NCI-H1092 (cell line): ENCODE measurements at places on chromosomes 5 and 9.

DNA sequence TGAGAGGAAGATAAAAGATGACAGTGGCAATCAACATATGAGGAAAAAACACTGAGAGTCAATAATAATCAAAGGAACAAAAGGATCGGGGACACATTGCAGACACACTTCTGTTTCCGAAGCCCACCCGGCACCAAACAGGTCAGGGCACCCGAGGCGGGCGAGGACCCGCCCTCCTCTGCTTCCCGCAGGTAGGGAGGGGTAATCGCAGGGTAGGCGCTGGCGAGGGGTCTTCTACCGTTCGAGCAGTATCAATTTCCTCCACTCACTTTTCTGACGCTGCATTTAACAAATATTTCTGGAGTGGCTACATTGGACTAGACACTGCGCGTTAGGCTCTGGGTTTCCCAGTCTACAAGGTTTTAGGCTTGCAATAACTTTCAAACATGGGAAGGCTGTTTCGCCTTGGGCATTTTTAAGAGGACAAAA lies 1.3 kb downstream of the TXN start:
- DNase-seq = no peak

DNA sequence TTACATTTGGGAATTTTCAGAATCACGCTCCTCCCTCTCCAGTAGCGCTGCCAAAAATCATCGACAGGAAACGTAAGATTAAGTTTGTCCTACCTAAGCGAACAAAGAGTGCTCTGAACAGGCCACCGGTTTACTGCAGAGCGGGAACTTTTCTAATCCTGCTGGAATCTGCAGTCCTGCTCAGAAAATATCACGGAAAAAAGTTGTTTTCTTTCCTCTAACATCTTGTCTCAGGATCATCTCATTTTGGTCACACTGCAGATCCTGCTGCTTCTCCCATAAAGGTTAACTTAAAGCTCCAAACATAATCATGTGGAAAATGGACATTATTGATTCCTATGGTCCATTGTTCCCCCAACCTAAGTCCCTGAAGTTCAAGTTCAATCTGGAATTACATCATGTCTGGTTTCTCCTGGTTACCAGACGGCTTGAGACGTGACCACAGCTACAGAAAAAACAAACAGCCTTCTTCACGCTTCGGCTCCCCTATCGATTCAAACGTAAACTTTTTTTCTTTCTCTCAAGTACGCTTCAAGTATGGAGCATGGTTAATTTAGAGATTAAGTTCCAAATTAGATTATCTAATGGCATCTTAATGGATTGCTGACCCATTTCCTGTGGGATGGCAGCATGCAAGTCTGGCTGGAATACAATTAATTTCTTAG lies 217.6 kb downstream of the NFIB start:
- no peak for DNase-seq

- DNase-seq = no peak
Measured at GRCh38 chr5:136016945-136017530, 11.8 kb upstream of the TGFBI start.

DNA sequence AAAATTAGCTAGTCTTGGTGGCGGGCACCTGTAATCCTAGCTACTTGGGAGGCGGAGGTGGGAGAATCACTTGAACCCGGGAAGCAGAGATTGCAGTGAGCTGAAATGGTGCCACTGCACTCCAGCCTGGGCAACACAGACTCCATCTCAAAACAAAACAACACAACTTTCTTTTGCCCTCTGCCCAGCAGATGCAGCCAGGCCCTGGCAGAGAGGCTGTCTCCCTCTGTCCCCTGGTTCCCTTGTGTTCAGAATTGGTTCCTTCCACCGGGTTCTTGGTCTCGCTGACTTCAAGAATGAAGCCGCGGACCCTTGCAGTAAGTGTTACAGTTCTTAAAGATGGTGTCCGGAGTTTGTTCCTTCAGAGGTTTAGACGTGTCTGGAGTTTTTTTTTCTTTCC lies 30.2 kb upstream of the CEP72 start:
- no peak for DNase-seq

- DNase-seq = no peak
Measured at GRCh38 chr9:70921136-70921535, 200.3 kb downstream of the TRPM3 start.

- no peak for DNase-seq
Measured at GRCh38 chr5:14723701-14724132, 59.2 kb downstream of the OTULIN start.

GRCh38 chr9:130429831-130430230 lies 14.9 kb upstream of the ASS1 start:
- DNase-seq = no peak

- DNase-seq = no peak
Measured at GRCh38 chr5:115391780-115392179, 95.3 kb upstream of the CCDC112 start.

GRCh38 chr5:179163236-179164155 lies 103.3 kb downstream of the ZNF354C start:
- no peak for DNase-seq

DNA sequence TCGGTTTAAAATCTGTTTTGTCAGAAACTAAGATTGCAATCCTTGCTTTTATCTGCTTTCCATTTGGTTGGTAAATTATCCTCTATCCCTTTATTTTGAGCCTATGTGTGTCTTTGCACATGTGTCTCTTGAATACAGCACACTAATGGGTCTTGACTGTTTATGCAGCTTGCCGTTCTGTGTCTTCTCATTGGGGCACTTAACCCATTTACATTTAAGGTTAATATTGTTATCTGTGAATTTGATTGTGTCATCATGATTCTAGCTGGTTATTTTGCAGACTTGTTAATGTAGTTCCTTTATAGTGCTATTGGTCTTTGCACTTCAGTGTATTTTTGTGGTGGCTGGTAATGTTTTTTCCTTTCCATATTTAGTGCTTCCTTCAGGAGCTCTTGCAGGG lies 36.3 kb upstream of the SMIM15 start:
- DNase-seq = no peak

- DNase-seq = peak; percentile 78
Measured at GRCh38 chr9:132235894-132236661, 74.2 kb downstream of the NTNG2 start.

DNA sequence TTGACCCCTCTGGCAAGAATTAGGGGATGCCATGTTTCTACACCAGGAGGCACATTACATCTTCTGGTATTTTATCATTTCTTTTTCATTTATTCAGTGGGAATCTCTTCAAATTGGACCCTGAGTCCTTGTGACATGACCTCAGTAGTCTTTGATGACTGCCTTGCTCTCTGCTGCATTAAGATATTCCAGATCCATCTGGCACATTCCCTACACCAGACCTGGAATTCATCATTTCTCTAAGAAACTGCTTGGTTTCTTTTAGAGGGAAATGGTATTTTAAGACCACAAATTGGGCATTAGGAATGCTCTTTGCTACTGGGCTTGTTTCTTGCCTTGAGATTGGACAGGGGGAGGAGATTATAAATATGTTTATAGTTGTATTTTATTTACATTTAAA lies 61.0 kb downstream of the GALNT10 start:
- no peak for DNase-seq

- DNase-seq = peak; percentile 39
Measured at GRCh38 chr9:68704814-68705530, at the start of gene PIP5K1B. PIP5K1B (plus strand) TSS chr9:68705240; CDS start chr9:68822615, 117,375 bp downstream.

DNA sequence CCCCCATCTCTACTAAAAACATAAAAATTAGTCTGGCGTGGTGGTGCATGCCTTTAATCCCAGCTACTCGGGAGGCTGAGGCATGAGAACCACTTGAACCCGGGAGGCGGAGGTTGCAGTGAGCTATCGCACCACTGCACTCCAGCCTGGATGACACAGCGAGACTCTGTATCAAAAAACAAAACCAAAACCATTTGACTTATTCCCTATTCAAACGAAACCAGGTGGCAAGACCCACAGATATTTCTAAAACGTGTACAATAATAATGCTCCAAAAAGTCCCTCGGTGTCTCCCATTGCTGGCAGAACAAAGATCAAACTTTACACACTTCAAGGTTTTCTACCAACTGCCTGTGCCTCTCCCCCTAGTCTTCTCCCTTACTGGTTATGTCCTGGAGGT lies 29.8 kb downstream of the HMGCR start:
- DNase-seq = no peak

DNA sequence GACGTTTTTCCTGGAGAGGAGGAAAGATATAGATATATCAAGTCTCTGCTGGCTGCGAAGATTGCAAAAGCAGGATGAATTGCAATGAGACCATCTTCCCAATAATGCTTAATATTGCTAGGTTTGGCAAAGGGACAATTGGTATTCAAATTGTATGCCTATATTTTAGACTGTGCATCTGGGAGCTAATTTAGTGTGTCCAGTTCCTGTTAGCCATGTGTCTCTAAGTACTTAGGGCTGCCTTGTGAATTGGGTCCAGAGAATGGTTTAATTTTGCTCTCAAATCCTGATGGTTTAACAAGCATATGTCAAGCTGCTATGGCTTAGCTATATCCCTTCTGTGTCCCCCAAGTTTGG lies 97.6 kb upstream of the ZNF366 start:
- no peak for DNase-seq

DNA sequence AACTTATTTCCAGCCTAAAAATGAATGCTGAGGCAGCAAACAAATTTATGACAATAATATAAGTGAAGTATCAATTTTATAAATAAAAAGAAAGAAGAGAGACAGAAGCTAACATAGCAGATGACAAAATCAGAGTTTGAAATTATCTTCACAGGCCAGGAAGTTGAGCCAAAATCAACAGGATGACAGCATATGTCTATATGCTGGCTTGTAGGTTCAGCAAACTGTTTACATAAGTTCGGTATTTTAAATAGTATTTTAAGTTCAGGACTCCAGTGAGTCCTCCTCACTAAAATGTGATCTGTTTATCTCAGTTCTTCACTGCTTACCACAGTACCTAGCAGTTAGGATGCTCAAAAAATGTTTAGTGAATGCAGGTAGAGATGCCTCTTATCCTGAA lies 359.6 kb upstream of the SMC2 start:
- DNase-seq = no peak

DNA sequence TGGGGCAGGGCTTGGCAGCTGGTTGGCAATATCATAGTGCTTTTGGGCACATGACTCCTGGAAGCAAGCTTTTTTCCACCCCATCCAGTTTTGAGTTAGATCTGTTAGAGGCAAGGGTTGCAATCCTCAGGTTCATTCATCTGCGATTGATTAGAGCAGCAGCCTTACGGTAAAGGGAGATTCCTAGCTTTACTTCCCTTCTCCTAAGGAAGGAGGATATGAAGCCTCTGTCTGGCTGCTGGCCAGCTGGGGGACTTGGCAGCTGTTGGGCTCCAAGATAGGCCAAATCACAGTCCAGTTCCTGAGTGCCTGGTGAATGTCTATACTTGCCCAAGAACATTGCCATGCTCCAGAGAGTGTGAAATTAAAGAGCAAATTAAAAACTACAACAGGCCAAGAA lies 113.4 kb upstream of the CCNH start:
- no peak for DNase-seq

DNA sequence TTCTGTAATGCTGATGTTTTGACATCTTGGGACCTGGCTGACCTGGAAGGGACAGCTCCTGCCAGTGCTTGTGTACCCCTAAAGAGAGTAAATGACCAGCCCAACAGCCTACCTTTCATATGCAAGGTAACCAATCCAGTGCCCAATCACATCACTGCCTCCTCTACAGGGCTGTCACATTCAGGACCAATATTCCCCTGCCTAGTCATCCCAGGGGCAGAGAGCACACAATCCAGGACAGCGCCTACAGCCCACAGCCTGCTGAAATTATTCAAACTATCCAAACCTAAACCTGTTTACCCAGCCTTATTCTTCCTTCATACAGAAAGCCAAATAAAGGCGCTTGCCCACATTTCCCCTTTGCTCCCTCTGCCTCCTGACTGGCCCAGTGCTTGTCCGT lies 284.1 kb downstream of the CTNND2 start:
- DNase-seq = no peak

DNA sequence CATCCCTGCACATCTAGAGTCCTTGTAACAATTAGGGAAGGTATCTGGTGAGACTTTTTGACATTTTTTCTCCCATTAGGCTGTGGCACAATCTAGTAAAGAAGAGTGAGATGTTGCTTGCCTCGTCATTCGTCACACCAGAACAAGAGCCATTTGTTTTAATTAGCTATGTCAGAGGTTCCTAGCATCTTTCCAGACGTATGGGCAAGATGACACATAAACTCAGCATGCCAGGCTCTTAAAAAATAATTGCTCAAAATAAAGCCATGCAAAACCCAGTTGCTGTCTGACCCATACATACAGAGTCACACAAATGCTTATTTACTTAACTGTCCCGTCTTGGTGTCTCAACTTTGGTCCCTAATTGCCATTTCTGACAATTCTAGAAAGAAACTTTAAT lies 125.9 kb downstream of the TRPM3 start:
- no peak for DNase-seq

DNA sequence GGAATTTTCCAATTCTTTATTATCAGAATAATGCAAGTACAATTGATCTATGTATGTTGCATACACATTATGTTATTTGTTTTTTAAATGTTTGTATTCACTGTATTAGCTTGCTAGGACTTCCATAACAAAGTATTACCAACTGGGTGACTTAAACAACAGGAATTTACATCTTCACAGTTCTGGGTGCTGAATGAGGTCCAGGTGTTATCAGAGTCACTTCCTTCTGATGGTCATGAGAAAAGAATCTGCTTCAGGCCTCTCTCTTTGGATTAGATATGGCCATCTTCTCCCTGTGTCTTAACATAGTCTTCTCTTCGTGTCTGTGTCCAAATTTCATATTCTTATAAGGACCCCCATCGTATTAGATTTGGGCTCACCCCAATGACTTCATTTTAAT lies 229.1 kb upstream of the TRPC7 start:
- no peak for DNase-seq

GRCh38 chr5:54088081-54088480 lies 222.3 kb downstream of the ARL15 start:
- DNase-seq = no peak

- no peak for DNase-seq
Measured at GRCh38 chr5:151082282-151082902, 1.6 kb upstream of the TNIP1 start.

GRCh38 chr5:149789835-149790234 lies 59.7 kb downstream of the PPARGC1B start:
- no peak for DNase-seq

DNA sequence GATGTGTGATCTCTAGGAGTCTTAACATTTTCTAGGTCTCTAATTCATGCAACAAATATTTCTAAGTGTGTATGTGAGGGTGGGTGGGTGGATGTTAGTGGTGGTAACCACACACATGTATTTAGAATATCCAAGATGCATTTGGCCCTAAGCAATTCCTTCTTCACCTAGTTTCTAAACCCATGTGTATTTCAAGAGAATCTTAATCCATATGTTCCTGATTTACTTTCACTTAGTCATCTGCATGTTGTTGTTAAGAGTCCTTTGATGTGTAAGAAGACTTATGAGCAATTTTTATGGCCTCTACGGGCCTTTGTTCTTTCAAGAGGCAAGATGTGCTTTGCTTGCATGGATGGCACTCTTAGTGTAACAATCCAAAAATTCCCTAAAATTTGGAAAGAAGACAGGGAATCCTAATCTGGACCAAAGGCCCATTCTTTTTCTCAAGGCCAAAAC lies 282.6 kb downstream of the SPATA31D1 start:
- no peak for DNase-seq

DNA sequence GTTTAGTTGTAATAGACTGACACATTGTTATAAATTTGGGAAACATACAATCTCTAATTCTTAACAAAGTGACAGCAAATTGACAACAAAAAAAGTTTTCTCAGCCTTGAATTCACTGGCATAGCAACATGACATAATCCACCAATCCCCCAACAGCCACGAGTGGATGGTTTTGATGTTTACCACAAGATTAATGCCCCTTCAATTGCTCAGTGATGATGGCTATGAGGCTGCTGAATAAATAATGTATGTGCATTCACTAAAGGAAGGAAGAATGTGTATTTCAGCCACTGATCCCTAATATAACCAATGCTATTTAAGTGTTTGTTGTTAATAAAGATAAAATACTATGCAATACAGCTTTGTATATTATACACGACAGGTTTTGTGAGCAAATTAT lies 743.6 kb upstream of the DMAC1 start:
- DNase-seq = no peak
